ENCODE measurements at places on chromosomes 3 and 15.
A peak's percentile ranks its signal among the peaks of the same experiment; 100 is the strongest.

DNA sequence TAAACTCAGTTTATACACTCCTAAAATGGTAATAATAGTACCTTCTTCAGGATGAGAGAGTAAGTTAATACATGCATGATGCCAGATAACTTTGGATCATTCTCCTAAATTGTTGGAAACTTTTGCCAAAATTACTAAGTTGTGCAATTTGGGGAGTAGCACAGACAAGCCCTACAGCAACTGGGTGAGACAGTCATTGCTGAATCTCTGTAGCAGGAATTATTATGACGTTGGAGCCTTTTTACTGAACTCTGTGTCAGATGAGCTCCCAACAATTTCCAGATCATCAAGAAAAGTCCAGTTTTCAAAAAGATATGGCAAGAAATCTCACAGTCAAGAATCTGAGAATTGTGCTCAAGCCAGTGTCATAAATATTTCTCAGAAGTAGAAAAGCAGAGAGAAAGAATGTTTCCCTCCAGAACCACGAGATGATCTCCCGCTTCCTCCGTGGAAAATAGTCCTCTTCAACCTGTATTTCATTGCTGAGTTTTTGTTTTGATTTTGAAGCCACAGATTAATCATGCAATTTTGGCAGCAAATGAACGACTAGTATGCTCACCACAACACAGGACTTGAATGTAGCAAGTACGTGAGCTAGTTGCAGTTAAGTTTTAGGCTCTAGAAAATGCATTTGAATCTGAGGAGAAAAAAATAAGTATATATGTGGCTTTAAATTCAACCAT lies 485.4 kb downstream of the CNTN6 start:
- DNase-seq: no peak

GRCh38 chr3:185308126-185308754 lies 54.4 kb upstream of the EHHADH start:
- peak; percentile 64 for DNase-seq

GRCh38 chr3:22371607-22372291 lies 620.7 kb upstream of the ZNF385D start:
- no peak for DNase-seq

DNA sequence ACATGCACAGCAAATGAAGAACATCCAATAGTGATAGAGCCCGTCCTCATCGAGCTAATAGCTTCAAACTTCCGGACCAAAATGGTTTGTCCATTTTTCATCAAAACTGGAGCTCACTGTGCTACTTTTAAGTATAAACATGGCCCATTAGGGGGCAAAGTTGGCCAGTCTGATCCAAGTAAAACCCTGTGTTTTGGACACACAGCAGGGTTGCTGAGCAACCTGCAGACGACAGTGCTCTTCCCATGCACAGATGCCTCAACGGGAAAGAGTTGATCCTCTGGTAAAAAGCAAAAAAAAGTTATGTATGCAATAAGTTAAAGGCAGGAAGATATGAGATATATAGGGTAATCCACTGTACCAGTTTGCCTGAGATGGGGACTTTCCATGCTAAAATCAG lies 244.0 kb upstream of the THBS1 start:
- no peak for DNase-seq

GRCh38 chr3:120160050-120160449 lies 65.8 kb upstream of the GSK3B start:
- peak; percentile 95 for DNase-seq

GRCh38 chr3:135633078-135633477 lies 332.4 kb upstream of the PPP2R3A start:
- no peak for DNase-seq

DNA sequence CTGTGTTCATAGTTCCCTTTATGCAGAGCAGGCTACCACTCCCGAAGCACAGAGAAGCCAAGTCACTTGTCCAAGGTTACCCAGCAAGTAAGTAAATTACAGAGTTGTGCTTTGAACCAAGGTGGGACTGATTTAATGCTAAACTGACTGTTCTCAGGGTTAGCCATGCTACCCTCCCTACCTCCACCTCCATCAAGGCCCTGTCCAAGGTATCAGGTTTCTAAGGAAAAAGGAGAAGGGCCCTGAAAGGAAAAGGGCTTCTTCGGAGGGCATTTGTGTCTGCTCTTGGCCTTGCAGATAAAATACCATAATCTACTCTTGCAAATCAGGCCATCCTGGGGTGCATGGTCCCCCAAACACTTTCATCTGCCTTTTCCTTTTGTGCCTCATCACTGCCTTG lies 288.1 kb upstream of the LRRFIP2 start:
- no peak for DNase-seq

DNA sequence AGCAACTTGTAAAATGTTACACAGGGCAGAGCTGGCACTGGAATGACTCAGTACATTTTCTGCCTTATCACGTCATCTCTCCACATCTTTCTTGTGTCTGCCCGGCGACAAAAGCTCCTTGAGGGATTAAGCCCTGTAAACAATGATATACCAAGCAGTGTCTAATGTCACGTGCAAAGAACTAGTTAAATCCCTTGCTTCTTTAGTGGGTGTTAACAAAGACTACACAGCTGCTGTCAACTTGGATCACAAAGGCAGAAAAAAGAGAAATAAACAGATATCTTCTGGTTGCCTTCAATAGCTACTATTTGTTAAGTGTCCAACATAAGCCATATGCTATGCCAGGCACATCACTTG lies 48.1 kb upstream of the FRMD4B start:
- DNase-seq: peak; percentile 70

DNA sequence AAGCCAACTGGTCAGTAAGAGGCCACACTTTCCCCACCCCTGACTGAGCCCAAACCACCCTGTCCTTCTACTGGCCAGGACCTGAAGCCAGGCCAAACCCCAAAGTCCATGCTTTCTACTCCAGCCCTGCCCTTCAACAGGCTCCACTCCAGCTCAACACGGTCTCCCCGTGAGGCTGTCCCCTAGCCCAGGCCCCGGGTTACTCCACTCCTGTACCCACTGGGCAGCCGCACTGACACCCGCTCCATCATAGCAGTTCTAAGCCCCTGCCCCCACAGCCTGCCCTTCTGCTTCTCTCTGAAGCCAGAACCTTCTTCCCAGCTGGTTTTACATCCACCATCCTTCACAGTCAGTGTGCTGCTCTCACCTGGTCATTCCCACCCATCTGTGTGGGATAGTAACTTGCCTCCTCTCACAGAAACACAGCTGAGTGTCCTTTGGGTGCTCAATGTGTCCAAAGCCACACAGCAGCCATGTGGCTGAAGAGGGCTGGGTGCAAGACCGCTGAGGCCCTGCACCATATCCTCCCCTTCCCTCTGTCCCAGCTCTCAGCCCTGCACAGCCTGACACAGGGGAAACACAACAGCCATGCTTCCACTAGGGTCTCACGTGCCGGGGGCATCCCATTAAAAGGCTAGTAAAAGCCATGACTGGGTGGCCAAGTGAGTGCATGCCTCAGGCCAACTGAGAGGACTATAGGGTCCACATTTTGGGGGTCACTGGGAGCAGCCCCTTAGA lies 38.1 kb downstream of the TLE3 start:
- no peak for DNase-seq

- no peak for DNase-seq
Observed at GRCh38 chr15:49155834-49156627, 632 bp upstream of the COPS2 start.

Measured in NCI-H460 (cell line).